ENCODE measurements at places on chromosomes 3 and 15.
A peak's percentile ranks its signal among the peaks of the same experiment; 100 is the strongest.

GRCh38 chr15:89221543-89221942 is at the start of gene RLBP1:
Gene RLBP1 (minus strand): TSS chr15:89221579. CDS start chr15:89218975, 2,604 bp downstream.
- peak; percentile 66 for DNase-seq

GRCh38 chr3:48187579-48188265 is 495 bp downstream of the CDC25A start:
- no peak for DNase-seq

DNA sequence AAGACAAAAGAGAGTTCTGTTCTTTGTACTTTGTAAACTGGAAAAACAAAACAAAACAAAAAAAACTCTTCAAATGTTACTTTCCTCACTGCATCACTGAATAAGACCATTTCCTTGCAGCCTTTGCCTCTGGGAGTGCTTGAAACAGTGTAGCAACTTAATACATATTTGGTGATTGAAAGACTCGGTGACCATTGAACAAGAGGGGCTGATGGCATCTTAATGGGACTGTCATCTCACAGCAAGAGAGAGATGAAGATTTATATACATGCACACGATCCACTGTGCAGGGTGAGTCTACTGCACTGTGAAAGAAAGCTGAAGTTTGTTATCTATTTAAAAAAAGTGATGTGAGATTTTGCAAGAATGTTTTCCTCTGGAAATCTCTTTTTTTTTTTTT is 111.9 kb upstream of the KLHL25 start:
- no peak for DNase-seq

DNA sequence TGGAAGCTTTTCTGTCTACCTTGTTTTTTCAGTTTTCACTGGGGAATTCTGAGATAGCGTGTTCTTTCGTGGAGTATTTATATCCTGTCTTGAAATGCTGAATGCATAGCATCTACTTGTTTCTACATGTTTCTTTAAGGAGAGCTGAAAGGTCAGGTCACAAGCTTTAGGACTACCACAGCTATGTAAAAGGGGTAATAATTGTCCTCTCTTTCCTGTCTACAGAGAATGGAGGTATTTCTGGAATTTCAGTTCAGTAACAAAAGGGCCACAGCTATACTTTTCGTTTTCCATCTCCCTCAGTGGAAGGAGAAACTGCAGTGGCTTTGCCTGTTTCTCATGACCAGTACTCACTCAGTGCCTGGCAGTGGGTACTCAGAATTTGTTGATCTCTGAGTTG is 4.7 kb downstream of the INAFM2 start:
- DNase-seq: no peak

DNA sequence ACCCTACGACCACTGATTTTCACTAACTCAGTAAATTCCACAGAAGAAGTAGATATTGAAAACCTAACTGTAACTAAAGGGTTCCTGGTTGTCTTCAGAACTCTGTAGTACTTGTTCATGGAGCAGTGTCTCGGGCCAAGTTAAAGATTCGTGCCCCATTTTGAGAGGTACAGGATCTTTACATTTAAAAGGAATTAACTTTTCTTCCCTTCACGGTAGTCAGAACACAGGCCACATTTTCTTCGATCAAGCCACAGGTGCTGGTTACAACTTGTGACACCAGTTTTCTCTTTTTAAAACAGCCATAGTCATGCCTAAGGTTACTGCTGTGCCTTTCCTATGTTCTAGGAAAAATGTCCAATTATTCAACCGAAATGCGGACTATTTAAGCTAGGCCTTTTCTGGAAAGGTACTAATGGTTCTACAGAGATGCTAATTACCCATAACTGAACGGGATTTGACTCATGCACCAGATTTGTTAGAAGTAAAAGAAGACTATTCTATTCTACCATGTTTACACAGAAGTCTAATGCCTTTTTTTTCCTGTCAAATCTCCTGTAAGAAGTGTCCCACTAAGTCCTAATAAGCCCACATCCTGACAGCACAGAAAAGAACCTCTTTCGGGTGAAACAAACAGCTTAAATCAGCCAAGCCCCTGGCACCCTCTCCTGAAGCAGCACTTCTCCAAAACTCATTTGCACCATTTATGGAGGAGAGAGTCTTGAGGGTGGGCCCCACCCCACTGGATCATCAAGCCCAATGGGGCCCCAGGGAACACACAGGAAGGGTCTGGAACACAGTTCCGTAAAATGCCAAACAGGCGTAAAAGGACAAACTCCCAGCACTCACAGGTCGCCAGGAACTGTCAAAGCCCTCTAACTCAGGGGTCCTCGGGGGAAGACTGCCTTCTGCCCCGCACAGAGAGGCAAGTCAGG is 1.9 kb downstream of the LRIG1 start:
- no peak for DNase-seq

DNA sequence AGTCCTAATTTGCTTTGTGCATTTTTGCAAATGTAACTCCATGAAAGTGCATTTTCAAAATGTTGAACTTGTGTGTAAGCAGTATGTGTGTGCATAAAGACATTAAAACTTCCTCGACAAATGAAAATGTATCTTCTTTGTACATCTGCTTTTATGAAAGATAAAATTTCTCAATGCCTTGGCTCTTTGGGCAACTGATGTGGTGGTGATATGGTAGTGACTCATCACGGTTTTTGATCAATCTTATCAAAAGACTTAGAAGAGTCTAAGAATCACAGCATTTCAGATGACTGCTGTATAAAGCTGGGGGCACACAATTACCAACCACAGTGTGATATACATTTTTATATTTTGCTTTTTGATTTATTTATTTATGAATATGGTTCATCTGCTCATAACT is 5.4 kb upstream of the MASP1 start:
- DNase-seq: no peak

DNA sequence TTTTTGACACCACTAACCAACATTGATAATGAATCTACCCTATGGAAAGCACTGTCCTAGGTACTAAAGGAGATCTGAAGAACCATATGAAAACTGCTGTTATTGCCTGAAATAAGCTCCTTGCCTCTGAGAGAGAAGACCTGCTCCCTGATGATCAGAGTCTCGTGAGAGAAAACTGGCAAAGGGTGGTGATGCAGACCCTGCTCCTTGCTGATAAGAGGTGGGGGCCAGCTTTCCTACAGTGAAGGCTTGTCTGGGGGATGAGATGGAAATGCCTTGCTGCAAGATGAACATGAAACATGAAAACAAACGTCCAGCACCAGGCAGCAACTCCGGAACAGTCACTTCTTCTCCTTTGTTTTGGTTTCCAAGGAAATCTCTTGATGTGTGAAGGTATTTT is 31.9 kb downstream of the RASGRP1 start:
- no peak for DNase-seq

GRCh38 chr3:12437861-12438260 is 46.4 kb upstream of the TSEN2 start:
- no peak for DNase-seq

- DNase-seq: no peak
Observed at GRCh38 chr3:171223396-171223795, 196.9 kb upstream of the SLC2A2 start.

- no peak for DNase-seq
Observed at GRCh38 chr3:153749070-153749610, 372.1 kb upstream of the ARHGEF26 start.

DNA sequence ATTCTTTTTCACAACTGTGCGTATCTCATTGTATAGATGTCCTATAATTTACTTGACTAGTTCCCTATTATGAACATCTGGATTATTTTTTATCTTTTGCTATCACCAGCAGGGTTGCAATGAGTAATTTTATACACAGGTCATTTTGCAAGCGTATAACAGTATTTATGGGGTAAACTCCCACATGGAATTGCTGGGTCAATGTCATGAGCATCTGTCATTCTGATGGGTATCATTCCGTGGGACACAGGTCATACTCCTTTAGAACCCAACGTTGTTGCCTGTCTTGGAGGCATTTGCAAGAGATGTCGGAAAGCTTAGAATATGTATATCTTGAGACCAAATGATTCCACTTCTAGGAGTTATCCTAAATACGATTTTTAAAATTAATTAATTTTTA is 12.9 kb downstream of the BHLHE40 start:
- DNase-seq: no peak

- no peak for DNase-seq
Observed at GRCh38 chr3:43489930-43490329, 131.9 kb downstream of the ANO10 start.

DNA sequence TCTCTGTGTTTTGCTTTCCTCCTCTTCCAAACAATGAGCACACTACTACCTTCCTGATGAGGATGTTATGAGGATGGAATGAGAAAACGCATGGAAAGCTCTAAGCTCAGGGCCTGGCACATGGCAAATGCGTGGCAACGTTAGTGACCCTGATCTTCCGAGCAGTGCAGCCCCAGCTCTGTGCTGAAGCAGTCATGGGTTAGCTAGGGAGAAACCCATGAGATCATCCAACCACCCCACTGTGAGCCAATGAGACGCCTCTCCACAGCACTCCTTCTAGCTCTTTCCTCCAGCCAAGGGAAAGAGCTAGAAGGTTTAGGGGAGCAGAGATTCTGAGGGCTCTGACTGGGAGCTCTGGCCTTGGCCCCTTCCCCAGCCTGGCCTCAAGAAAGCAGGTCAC is 4.5 kb downstream of the CPN2 start:
- no peak for DNase-seq

- DNase-seq: no peak
Observed at GRCh38 chr3:141860086-141860669, 16.3 kb upstream of the ATP1B3 start.

GRCh38 chr15:44647036-44647435 is 16.4 kb downstream of the SPG11 start:
- no peak for DNase-seq

DNA sequence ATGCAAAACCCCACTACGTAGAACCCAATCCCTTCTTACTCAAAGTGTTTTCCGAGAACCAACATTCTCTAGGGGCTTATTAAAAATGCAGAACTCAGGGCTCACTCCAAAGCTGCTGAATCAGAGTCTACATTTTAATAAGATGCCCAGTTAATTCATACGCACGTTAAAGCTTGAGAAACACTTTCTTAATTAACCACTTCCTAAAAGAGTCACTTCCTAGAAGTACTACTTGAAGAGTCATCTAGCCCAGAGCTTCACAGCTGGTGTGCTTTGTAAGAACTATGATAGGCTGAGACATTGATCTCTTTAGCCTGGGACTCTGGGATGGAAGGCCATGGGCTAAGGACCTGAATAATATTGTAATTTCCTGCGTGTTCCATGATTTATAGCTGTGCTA is 9.0 kb downstream of the COL6A5 start:
- DNase-seq: no peak

GRCh38 chr3:175486255-175486654 is 627.1 kb downstream of the NAALADL2 start:
- no peak for DNase-seq

DNA sequence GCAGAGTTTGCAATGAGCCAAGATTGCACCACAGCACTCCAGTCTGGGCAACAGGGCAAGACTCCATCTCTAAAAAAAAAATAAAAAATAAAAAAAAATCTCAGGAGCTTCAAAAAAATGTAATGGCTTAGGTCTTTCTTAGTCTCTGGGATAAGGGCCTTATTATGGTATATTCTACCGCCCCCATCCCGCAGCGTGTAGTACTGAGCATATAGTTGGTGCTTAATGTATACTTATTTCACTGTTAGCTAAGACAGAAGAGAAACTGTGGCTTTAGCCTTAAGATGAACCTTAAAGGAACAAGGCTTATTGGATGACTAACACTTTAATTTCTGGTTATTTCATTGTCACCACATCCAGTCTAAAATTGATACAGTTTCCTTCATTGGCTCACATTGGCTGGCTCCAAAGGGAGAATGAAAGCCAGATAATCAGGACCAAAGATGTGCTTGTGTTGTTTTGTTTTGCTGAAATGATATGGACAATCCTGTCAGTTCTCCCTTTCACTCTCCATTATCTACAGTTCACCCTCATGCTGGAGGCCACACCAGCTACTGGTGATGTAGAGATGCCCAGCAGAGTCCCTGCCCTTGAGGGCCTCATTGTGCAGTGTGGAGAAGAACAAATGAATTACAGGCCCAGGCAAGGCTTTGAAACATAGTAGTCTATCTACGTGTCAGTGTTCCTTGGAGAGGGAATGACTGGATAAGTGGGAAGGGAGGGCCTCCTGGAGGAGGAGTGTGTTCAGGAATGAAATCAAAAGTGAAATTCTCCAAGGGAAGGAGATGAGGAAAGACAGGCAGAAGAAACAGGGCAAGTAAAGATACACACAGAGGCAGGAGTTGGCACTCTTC is 17.4 kb upstream of the RAF1 start:
- no peak for DNase-seq

- DNase-seq: no peak
Observed at GRCh38 chr15:74340150-74340549, 27.3 kb downstream of the CYP11A1 start.

- DNase-seq: no peak
Observed at GRCh38 chr3:51794206-51794605, 15.2 kb upstream of the IQCF6 start.

- DNase-seq: no peak
Observed at GRCh38 chr3:194767446-194768207, 81.9 kb downstream of the FAM43A start.

- DNase-seq: no peak
Observed at GRCh38 chr15:34056911-34057310, 17.9 kb upstream of the AVEN start.

GRCh38 chr15:95975212-95975611 is 355.3 kb upstream of the NR2F2 start:
- DNase-seq: no peak

DNA sequence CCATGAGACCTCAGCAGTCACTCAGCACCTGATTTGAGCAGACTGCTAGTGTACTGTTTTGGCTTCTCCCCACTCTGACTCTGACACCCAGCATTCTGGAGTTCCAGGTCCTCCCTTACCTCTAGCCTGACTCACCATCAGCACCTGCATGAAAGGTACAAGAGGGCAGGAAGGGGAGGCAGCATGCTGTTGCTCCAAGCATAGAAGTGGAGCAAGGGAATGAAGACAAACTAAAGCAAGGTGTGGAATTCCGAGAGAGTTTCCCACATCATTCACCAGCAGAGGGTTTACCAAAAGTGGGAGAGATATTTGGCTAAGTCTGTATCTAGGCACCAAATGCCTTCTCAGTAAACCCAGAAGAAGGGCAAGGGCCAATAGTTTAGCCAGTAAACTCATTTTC is 21.3 kb downstream of the HEXA start:
- DNase-seq: no peak

DNA sequence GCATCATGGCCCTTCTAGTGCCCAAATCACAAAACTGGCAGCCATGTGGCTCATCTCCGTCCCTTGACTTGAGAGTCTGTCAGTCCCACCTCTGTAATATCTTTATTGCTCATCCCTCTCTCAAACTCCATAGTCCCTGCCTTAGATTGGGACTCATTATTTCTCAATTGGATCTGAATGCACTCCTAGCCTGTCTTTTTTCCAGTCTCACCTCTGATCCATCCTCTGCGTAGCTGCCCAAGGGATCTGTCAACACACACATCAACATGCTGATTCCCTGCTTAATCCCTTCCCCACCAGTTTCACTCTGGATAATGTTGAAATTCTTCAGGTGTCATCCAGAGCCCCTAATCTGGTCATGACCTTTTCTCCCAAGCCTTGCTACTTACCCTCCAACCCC is 39.3 kb downstream of the NMNAT3 start:
- DNase-seq: peak; percentile 3
